HTR-8/SVneo (cell line): ENCODE measurements at places on chromosomes 1 and 21.

DNA sequence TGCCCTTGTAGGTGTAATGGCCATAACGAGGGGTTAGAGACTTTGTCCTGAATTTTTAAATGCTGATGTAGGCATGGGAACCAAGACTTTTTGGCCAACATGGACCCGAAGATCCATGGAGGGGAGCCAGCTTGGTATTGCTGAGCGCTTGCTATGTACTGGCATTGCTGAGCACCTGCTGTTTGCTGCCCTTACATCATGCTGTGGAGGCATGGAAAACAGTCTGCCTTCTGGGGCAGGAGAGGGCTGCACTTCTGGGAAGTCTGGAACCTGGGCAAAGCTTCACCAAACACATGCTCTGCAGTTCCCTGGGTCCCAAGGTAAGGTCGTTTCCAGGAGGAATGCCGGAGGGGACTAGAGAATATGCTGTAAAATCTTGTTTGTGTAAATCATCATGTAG, 86.3 kb upstream of the CNIH3 start:
- DNase-seq, result no peak

GRCh38 chr1:231408528-231409094, 13.5 kb downstream of the EGLN1 start:
- DNase-seq, result no peak

DNA sequence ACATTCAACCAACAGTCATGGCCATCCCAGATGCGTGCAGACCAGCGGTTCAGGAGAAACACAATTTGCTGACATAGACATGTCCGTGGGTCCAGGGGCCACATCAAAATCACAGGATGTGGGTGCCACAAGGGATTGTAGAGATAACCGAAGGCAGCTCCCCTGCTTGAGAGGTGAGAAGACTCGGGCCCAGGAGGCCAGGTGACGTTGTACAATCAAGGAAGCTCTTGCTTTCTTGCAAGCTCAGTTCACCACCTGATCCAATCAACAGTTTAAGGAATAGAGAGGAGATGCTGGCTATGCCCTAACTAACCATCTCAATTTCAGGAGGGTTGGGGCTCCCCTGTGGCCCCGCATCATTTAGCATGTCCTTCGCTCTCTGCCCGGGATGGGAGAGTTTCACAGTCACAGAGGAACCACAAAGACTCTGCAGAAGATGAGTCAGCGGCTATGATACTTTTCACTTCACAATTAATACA, 19.5 kb downstream of the UBASH3A start:
- DNase-seq, result no peak

DNA sequence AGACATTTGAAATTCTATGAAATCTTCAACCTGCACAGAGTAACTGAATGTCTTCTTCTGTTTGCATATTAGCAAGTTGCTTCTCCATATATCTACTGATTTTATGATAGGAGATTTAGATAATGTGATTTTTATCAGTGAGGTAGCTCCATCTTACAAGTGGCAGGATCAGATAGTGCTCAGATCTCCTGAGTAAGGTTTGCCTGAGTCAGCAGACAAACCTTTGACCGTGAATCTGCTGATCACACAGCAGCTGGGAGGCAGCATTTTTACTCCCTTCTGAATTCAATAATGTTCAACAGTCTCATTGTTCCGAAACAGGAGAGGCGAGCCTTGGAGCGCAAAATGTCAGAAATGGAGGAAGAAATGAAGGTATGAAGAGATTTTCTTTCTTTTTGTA, 141.4 kb downstream of the SYT2 start:
- no peak for DNase-seq

DNA sequence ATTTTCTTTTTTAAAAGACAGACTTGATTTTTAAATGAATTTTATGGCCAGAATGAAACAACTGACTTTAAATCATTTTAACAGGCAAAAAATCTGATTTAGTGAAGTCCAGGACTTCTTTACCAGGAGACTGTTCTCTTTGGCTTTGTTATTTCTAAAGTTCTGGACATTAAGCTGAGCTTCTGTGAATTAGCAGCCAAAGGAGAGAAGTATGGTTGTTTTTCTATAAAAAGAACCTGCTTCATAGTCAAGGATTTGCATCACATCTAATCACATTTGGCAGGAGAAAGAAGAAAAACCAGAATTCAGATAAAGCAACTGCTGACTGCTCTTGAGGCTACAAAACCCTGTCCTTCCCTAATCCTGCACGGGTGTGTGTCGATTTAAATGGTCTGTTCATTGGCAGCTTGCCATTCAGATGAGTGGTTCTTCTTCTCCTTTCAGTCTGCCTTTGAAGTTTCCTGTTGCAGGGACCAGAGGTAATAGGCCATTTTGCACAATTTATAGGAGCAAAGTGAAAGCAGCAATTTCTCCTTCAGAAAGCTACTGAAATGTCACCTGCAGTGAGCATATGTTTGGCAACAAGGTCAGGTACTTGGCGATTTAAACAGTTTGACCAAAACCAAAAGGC, 215.4 kb downstream of the OLFM3 start:
- DNase-seq, result no peak

DNA sequence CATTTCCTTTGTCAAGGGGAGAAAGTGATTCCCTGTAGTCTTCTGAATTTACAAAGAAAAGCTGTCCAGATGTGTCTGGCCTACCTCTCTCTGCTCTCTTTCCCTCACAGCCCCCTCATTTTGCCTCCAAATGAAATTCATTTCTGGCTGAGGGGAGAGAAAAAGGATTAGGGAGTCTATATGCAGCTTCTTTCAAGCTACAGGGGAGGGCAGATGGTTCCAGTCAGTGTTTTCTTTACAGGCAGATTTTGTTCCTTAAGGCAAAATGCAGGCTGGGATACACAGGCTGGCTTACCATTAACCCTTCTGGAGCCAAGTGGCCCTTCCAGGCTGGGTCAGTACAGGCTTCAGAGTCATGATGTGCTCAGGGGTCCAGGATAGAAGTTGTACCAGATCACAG, 198.1 kb upstream of the USP24 start:
- no peak for DNase-seq

- no peak for DNase-seq
These were observed 49.9 kb downstream of the BACE2 start for GRCh38 chr21:41217671-41218385.

DNA sequence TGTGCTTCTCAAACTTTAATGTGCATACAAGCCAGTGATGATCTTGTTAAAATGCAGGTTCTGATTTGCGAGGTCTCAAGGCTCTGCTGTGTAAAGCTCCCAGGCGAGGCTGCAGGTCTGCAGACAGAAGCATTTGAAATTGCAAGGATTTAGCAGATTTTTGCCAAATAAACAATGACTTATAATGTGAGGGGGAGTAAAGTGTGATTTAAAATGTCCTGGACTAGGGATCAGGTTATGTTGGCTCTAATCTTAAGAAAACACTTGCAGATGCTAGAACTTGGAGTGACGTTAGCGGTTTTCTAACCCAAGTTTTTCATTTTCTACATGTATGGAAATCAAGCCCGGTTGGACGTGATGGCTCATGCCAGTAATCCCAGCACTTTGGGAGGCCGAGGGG, 16.2 kb upstream of the ACTN2 start:
- no peak for DNase-seq

DNA sequence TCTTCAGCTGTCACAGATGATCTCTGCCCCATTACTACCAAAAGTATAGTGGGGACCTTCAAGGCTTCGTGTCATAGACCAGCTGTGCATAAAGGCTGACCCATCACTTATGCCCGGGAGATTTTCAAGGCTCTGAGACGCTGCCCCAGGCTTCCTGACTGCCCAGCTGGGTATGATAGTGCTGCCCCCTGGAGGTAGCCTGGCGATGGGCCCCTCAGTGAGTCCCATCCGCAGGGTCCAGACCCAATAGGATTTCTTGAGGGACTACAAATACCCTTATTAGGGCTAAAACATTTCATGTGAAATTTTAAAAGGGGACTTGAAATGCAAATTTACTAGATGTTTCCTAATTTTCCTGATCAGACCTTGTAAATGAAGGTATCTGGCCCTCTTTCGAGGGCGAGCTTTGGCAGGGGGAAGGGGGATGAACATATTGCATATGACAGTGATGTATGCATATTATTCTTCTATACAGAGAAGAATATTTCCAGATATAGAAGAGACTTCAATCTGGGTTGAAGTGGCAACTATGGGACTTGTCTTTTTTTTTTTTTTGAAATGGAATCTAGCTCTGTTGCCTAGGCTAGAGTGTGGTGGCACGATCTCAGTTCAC, 11.7 kb upstream of the FCMR start:
- no peak for DNase-seq

DNA sequence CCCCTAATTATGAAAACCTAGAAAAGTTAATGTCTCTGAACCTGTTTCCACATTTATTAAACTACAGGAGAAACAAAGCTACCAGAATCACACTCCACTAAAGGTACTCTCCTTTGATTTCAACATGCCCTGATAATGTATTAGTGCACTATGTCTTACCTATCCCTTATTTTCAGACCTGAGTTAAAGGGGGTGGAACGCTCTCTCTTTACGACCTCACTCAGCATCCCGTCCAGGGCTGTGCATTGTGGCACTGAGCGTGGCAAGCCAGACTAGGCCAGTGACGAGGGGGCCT, 678 bp downstream of the LSM10 start:
- DNase-seq, result no peak

DNA sequence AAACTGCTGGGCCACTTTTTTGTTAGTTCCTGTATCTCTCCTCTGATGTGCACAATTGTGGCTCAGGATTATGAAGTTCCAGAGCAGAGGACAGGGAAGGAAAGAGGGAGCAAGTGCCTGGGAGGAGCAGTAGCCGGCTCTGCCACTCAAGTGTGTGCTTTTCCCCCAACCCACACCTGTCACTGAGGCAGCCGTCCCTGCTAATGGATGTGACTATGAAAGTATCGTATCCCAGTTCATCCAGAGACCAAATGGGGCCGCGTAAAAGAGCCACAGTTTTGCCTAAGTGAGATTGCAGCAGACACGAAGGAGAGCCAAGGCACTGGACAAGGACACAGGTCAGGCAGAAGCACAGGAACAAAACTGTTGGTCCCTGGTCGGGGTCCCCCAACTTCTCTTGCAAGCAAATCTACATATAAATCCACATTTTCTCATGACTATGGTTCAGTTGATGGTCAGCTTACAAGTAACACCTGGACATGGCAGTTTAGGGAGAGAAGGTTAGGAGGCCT, 204.7 kb downstream of the RHOU start:
- no peak for DNase-seq

- DNase-seq, result no peak
These were observed 183.8 kb downstream of the DHRS3 start for GRCh38 chr1:12434174-12434573.

- no peak for DNase-seq
These were observed 1548.6 kb upstream of the B3GALT2 start for GRCh38 chr1:194734970-194735369.

- DNase-seq, result no peak
These were observed 106.3 kb downstream of the RERE start for GRCh38 chr1:8711151-8711550.

DNA sequence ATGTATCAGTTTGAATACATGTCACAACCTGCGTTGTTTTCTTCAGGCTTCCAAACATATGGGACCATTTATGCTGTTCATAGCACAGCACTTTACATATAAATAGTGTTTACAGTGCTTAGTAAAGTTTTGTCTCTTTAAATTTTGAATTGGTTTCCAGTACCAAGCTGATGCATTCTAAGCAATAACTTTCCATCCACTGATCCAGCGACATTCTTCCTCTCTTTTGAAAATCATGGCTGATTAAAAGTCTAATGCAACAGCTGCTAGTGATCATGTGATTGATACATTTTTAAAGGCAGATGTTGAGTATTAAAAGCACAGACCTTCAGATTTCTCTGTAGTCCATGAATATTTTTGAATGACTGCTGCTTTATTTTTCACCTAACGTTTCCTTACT, 154.9 kb downstream of the PTPRC start:
- no peak for DNase-seq

- DNase-seq, result no peak
These were observed 380.3 kb downstream of the PLPP3 start for GRCh38 chr1:56199061-56199460.

GRCh38 chr1:55280731-55281130, 65.6 kb upstream of the USP24 start:
- DNase-seq, result no peak

DNA sequence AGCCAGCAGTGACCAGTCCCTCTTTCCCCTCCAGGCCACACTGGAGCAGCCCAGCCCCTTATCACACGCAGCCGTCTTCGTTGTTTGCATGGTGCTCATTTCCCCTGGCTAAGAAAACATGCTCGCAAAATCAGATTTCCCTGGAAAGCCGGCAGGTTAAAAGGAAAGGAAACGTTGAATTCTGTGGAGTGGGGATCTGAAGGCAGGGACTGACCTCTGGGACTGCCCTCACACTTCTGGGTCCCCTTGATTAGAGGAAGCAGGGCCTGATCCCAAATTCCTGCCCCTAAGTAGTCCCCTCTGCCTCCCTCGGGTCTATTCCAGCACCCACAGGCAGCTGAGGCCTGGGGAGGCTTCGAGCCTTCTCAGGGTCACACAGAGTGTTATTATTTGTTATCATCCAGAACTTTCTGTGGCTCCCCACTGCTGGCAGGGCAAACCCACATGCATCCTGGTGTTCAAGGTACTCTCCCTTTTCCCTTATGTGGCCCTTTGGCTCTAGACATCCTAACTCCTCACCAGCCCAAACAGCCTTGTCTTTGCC, 125.2 kb upstream of the ZBTB40 start:
- no peak for DNase-seq

DNA sequence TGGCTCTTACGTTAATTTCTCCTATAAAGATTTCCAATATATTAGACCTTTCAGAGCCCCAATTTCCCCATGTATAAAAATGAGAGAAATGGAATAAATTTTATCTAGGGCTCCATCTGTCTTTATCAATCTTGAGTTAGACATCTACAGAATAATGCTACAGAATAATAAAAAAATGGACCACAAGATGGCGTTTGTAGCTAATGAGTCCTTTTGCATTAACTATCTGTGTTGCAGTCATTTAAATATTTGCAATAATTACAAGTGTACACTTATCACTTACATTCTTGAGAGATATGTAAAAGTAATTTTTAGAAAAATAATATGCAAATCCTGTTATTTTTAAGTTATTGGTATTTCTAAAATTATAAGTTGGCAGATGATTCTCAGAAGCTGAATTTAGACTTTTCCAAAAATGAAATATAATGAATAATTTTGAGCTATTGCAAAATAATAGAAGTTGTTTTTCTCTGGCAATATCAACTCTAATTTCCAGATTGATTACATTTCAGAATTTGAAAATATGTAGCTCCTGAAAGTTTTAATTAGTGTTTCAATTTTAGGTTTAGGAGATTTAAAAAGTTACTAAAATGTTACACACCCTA, 87.7 kb downstream of the SNX7 start:
- no peak for DNase-seq

DNA sequence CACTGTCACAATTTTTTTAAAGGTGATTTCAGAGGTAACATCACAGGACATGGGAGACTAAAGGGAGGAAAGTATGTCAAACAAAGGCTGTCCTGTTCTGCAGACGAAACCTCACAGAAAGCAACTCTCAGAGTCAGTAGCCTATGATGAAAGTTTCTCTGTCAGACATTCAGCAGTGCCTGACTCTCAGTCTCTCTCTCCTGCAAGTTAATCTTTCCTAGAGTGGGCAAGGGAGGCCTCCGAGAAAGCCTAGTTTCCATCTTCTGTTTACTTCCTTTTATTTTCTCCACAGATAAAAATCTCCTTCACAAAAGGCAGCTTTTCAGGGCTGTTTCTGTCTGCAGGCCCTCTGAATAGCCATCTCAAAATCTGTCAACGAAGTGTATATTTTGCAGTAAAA, 24.9 kb upstream of the FMO2 start:
- DNase-seq, result no peak
